ENCODE measurements at places on chromosomes 12 and 14.

DNA sequence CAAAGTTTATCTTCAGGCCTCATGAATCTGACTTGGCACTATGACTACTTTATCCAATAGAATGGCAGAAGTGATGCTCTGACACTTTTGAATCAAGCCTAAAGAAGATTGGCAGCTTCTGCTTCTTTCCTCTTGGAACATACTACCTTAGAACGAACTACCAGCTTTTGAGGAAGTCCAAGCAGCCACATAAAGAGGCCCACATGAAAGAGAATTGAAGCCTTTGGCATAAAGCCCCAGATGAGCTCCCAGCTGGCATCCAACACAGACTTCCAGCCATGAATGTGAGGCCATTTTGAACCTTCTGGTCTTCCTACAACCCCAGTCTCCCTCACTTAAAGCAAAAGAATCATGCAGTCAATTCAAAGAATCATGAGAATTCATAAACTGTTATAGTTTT lies 65.8 kb downstream of the EEA1 start:
- no peak for DNase-seq

DNA sequence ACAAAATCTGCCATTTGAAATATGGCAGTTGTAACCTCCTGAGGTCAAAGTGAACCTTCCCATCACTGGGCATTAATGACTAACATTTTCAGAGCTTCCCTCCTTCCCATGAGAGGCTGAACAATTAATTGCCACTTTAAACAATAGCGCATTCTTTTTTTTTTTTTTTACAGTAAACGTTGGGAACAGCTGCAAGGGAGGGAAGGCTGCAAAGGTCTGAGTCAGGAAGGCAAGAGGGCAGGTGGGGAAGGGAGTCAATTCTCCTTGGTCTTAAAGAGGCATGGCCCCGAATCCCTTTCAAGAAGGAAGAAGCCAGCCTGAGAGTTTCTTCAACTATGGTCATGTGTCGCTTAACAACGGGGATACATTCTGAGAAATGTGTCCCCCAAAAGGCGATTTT lies 41.0 kb upstream of the PLEKHG3 start:
- DNase-seq, result no peak

GRCh38 chr12:105120551-105120950 lies 13.0 kb downstream of the WASHC4 start:
- no peak for DNase-seq

- no peak for DNase-seq
Observed at GRCh38 chr14:92480856-92481255, 32.7 kb upstream of the RIN3 start.

- no peak for DNase-seq
Observed at GRCh38 chr14:69054030-69054429, 74.9 kb upstream of the ACTN1 start.

DNA sequence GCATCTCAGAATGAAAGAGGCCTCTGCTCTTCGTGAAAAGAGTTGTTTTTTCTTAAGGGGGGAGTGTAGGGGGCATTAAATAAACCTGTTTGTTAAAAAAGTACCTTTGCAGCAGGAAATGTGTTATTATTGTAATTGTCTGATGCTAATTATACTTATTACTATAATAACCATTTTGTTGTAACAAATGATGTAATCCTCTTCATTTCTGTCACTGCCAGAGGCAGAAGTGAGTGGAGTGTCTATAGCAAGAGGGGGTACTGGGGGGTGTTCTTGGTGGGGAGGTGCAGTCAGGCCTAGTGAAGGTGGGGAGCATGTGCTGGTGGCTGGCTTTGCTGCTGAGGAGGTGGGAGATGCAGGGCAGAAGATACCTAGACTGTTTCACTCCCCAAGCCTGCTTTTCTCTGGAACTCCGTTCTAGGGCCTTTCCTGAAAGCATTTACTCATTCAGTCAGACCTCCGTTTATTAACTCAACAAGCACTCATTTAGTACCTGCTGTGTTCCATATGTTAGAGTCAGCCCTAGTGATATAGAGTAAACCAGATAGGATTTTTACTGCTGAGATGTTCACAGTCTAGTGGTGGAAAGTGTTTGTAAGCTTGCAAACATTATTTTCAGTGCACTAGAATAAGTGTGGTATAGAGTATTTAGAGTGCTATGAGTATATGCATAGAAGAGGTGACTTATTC lies 77.5 kb upstream of the CISTR start:
- no peak for DNase-seq

DNA sequence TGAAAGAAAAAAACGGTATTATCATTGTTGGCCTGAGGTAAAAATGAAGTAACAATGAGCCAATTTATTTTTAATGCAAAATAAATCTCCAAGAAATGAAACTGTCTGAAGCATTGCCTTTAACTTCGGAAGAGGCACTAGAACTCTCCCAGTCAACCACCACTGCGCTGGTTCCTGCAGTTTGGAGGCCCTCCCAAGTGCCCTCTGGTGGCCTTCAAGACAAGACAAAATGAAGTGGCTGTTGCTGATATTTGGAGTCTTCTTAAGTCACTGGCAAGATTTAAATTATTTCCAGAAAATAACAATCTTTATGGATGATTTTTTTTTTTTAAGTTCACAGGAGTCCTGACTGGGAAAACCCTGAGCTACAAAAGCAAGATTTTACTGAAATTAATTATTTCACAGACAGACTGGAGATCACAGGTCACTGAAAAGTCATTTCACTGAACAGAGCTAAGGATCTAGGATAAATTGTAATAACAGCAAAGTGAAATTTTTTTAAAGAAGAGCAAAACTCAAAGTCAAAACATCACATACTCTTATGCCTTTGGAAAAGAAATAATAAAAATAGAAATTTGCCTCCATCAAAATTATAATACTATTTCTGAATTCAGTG lies 58.2 kb downstream of the DICER1 start:
- DNase-seq, result no peak

DNA sequence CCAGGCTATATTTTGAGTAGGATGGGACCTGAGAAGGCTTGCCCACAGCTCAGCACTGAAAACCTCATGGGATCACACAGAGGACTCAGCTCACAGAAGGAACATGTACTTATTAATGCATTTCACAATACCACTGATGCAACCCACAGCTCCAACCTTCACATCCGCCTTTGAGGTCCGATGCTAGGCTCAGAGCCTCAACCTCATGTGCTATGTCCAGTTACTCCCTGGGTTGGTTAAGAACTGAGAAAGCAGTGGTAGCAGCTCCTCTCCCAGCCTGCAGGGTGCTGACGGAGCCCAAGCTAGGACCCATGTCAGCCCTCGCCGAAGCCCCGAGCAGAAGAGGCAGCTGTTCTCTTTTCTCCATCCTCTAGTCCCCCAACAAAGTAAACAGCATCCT lies 52.9 kb downstream of the SPTB start:
- no peak for DNase-seq

- DNase-seq, result no peak
Observed at GRCh38 chr12:49680075-49680474, 27.1 kb downstream of the FMNL3 start.

- DNase-seq, result no peak
Observed at GRCh38 chr14:23380976-23381375, 4.1 kb downstream of the CMTM5 start.
